ENCODE measurements at places on chromosomes 16 and 17. TPM values are rescaled to one million over a fixed set of nuclear protein-coding genes. Genes with fewer than 3 reads are reported as not detected.

GRCh38 chr17:81843713-81844326, 9.0 kb upstream of the PPP1R27 start:
- no peak overlapping the region for H3K4me3 ChIP-seq
- no peaks in the 10 kb centered on the region for H3K4me1 ChIP-seq
- H3K27ac ChIP-seq = no peak overlapping the region
- DNase-seq = no peak
- peaks cover 31% of the 10 kb centered on the region for H3K36me3 ChIP-seq

- H3K27me3 ChIP-seq = no peaks in the 10 kb centered on the region
- DNase-seq = no peak
- no peak overlapping the region for H3K4me3 ChIP-seq
- H3K4me1 ChIP-seq = no peaks in the 10 kb centered on the region
- no peaks in the 10 kb centered on the region for H3K36me3 ChIP-seq
These were observed 2.8 kb downstream of the TENT4B start for GRCh38 chr16:50155925-50156324.

DNA sequence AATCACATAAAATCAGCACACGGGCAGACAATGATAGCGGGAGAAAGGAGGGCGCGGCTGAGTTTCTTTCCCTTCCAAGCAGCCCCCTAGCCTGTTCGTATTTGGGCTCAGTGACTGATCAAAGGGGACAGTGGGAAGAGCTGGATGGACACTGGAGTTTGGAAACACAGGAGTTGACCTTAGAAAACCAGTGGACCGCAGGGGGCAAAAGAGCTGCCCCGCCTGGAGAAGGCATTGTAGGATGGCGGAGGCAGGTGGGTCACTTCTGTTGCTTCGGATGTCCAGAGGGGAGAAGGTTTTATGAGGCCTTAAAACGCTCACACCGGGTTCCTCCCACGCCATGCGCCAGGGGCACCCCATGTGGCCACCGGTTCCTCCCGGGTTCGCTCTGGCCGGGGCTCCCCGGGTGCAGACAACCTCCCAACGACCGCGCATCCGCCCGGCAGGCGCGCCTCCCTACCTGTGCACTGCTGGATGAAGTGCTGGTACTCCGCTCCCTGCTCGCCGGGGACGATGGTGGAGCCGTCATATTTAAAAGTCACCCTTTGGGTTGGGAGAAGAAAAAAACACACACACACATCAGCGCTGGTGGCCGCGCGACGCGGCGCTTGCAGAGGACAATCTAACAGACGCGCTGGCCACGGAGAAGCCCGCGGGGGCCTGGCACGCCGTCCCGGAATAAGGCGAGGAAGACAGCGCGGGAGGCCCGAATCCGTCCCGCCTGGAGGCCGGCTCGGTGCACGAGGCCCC, 662 bp downstream of the COTL1 start:
- no peak for DNase-seq
- H3K27me3 ChIP-seq = no peaks in the 10 kb centered on the region
- peak overlapping the region; percentile 66 for H3K4me3 ChIP-seq

DNA sequence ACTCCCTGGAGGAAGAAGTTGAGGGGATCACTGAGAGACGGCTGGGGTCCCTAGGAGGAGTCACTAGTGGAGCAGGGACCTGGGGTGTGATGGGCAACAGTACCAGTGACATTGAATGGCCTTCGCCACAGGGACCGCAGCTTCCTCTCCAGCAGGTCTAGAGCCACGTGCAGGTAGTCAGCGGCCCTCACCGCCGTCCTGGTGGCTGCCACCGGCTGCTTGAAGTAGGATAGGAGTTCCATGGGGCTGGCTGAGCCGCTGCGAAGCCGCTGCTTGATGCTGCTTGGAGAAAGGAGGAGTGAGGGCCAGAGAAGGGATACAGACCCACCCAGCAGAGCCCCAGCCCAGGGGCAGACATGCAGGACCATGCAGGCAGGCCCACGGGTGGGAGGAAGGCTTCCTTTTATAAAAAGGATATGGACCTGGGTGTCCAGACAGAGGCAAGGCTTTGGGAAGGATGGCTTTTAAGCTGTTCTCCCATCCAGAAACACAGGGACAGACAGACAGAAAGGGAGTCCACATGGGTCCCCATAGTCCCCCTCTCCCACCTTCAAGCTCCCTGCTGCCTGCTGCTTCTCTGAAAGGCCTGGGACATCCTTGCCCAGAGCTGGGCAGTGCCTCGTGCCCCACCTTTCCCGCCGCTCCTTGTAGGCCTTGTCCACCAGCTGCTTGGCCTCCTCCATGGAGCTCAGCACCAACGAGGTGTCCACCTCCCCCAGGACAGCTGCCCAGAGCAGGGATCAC, 827 bp downstream of the MPO start:
- no peaks in the 10 kb centered on the region for H3K36me3 ChIP-seq
- no peak for DNase-seq
- H3K27me3 ChIP-seq = no peaks in the 10 kb centered on the region
- no peak overlapping the region for H3K4me3 ChIP-seq
- H3K4me1 ChIP-seq = no peaks in the 10 kb centered on the region

- H3K4me3 ChIP-seq = no peak overlapping the region
- no peak overlapping the region for H3K27ac ChIP-seq
- DNase-seq = peak; percentile 39
- no peaks in the 10 kb centered on the region for H3K27me3 ChIP-seq
- H3K36me3 ChIP-seq = peaks cover 31% of the 10 kb centered on the region
These were observed 64.1 kb downstream of the PLD6 start for GRCh38 chr17:17141860-17142552.

GRCh38 chr17:39462631-39463375, 1.5 kb downstream of the CDK12 start:
- no peaks in the 10 kb centered on the region for H3K4me1 ChIP-seq
- H3K36me3 ChIP-seq = no peaks in the 10 kb centered on the region
- H3K27me3 ChIP-seq = no peaks in the 10 kb centered on the region
- H3K27ac ChIP-seq = peak overlapping the region; percentile 99
- H3K4me3 ChIP-seq = peak overlapping the region; percentile 88

DNA sequence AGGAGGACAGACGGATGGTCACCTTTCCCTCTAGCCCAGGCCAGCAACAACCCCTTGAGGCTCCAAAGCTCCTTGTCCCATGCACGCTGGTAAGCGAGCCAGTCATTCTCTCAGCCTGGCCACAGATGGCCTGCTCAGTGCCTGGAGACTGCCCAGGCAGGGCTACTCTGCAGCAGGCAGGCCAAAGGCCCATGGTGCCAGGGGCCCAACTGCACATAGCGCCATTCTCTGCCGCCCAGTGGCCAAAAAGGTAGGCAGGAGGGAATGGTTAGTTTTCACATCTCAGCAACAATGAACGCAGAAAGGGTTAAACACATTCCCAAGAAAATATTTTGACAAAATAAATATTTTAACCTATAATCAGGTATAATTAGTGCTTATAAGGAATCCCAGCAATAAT, 7.7 kb upstream of the SREBF1 start:
- peak overlapping the region; percentile 100 for H3K27ac ChIP-seq
- no peak overlapping the region for H3K4me3 ChIP-seq
- peaks cover 31% of the 10 kb centered on the region for H3K4me1 ChIP-seq
- H3K27me3 ChIP-seq = no peaks in the 10 kb centered on the region
- no peaks in the 10 kb centered on the region for H3K36me3 ChIP-seq
- DNase-seq = no peak

Gene KRTAP9-2
- not detected for total RNA-seq

Gene ARL5C
- not detected for total RNA-seq

Gene AANAT
- total RNA-seq = not detected

Gene TBC1D3H
- 0.91 TPM for total RNA-seq

Gene ASPHD1
- total RNA-seq = 5.1 TPM

Gene RAB34
- total RNA-seq = 181 TPM

Gene KIF2B
- not detected for total RNA-seq

Gene ACSM2A
- total RNA-seq = 0.17 TPM

Gene KCNJ2
- total RNA-seq = 3.1 TPM
